ENCODE measurements at places on chromosomes 16 and 17.

DNA sequence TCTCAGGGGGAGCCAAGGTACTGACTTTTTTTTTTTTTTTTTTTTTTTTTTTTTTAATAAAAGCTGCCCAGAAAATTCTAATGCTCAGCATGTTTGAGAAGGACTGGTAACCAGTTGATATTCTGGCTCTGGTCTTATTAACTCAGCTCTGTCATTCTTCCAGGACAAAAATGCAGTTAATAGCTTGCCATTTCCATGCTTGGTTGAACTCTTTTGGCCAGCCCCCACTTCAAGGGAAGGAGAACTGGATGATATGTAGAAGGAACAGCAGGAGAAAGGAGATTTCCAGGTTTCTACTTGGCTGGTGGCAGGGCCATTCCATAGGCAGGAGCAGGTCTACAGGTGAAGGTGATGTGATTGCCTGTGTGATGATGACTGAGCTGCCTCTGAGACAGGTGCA is 59.2 kb upstream of the TANC2 start:
- no peak for DNase-seq

DNA sequence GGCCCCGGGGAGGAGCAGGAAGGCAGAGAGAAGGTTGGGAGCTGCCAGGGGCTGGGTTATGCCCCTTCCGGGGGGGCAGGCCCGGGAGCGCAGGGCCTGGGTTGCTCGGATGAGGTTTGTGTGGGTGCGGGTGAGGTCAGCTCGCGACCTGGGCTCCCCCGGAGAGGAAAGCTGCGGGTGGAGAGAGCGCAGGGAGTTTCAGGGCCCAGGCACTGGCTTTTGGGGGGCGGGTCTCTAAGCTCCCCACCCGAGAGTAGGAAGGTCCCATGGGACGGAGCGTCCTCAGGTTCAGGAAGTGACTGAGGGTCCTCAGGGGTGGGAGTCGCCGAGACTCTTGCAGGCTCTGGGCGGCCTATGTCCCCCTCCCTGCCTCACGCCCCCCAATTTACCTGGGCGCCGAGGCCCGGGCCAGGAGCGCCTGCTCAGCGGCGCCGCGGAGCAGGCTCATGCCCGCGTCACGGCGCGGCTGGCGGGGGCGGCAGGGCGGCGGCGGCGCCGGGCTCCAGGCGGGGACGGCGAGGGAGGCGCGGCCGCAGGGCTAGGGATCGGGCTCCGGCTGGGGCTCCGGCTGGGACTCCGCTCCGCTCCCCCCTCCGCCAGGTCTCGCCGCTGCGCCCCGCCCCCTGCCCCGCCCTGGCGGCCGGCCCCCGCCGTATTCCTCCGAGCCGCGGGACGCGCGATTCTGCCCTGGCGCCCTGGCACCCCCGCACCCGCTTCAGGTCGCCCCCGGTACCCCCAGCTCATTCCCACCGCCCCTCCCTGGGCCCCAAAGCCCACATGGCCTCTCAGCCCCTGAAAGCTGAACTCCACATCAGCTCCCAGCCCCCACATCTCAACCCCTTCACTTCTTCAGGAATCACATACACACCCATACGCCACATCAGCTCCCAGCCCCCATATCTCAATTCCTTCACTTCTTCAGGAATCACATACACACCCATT is at the start of gene DOK4:
Gene DOK4, minus strand, starts transcription at position 578 of the 942 bp plus-strand sequence. CDS start 6,986 bp downstream, outside the sequence.
- peak; percentile 89 for DNase-seq

- DNase-seq, result no peak
These were observed 46.6 kb upstream of the METRNL start for GRCh38 chr17:83032781-83033180.

GRCh38 chr17:55072898-55073297 is 104.3 kb downstream of the STXBP4 start:
- no peak for DNase-seq

DNA sequence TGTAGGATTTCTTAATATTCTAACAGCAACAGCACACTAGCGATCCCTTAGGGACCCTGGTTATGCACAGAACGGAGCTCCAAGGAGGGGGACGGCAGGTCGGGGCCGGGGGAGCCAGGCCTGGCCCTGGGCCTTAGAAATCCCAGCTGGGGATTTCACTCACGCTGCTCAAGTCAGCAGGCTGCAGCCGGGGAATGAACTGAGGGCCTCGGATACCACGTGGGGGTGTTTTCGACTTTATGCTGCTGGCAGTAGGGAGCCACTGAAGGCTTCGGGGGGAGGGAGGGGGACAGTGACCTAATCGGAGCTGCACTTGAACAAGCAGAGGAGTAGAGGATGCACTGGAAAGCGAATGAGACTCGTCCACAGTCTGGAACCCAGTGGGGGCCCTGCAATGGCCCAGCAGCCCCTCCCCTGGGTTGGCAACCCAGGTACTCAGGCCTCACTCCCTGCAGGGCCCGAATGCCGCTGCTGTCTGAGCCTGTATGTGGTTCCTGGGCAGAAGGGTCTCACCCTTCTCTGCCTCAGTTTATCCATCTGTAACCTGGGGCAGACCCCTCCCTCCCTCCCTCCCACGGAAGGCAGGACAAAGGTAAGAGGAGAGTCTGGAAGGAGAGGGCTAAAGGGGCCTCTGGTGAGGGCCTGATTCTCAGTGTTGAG is 53.7 kb downstream of the RPH3AL start:
- peak; percentile 27 for DNase-seq

DNA sequence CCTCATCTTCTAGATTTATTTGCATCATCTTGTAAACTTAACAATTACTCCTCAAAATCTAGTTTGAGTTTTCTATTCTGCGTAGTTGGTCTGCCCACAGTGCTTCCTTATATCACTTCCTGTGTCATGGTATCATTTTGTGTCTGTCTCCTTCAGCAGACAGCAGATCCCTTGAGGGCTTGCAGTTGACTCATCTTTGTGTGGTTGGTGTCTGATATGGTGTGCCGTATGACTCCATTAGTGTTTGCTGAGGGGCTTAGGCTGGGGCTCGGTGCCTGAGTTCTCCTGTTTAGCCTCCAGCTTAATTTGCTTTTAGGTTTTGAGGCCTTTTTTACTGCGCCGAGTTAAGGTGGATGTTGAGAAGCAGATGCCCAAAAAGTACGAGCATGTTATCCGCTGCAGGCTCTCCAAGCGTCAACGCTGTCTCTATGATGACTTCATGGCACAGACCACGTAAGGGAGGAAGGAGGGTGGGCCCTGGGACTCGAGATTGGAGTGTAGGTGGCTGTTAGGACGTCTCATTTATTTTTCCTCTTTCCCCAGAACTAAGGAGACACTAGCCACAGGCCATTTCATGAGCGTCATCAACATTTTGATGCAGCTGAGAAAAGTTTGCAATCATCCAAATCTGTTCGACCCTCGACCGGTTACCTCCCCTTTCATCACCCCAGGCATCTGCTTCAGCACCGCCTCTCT is 16.9 kb downstream of the SRCAP start:
- DNase-seq, result no peak

- peak; percentile 66 for DNase-seq
These were observed 13.0 kb upstream of the SPNS3 start for GRCh38 chr17:4420692-4421131.

GRCh38 chr17:8109661-8110455 is 8.5 kb downstream of the ALOXE3 start:
- DNase-seq, result peak; percentile 78

DNA sequence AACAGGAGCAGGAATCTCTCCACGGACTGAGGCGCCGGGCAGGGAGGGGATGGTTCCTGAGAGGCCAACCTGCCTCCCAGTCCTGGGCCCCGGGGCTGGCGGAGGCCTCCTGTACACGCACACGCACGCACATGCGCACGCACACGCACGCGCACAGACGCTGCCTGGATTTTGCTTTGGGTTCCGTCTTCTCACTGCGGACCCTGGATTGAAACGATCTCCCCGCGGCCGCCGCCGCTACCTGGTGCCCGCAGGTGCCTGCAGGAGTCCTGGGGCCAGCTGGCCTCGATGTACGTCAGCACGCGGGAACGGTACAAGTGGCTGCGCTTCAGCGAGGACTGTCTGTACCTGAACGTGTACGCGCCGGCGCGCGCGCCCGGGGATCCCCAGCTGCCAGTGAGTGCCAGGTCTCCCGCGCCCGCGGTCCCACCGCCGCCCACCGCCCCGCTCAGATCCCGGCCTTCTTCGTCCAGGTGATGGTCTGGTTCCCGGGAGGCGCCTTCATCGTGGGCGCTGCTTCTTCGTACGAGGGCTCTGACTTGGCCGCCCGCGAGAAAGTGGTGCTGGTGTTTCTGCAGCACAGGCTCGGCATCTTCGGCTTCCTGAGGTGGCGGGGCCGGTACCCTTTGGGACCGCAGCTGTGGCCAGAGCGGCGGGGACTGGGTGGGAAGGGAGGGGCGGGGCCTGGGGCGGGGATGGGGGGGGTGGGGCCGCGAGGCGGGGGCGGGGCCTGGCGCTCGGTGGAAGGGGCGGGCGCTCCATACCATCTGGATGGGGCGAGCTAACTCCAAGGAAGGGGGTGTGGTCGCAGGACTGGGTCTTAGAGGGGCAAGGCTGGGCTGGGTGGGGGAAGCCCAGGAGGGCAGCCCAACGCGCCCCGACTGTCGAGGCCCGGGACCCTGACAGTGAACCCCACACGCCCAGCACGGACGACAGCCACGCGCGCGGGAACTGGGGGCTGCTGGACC is 12.3 kb downstream of the CES4A start:
- peak; percentile 77 for DNase-seq

GRCh38 chr16:12176051-12176450 is 199.5 kb downstream of the SNX29 start:
- no peak for DNase-seq

DNA sequence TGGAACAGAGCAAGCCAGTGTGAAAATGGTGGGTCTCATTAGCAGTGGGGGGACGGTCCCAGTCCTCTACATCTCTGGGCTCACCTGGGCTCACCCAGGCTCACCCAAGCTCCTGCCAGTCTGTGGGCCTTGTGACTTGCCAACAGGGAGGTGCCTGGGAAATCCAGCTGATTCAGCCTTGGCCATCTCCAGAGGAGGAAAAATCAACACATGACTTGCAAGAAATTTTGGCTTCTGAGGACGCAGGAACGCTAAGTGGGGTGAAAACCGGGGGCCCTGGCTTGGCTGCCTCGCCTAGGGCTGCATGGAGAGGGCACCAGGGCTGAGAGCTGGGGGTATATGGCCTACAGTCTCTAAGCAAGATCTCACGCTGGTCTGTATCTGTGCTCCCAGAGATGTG is 47.7 kb downstream of the VAC14 start:
- no peak for DNase-seq

- peak; percentile 27 for DNase-seq
These were observed at the start of gene VMO1 for GRCh38 chr17:4786106-4786511. Gene VMO1, minus strand, starts transcription at chr17:4786364. Its CDS starts 12 bp downstream, at chr17:4786352.

DNA sequence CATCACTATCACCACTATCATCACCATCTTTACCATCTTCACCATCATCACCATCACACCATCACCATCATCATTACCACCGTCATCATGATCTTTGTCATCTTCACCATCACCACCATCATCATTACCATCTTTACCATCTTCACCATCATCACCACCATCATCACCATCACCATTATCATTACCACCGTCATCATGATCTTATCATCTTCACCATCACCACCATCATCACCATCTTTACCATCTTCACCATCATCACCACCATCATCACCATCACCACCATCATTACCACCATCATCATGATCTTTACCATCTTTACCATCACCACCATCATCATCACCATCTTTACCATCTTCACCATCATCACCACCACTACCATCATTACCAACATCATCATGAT is 10.2 kb upstream of the ZNF469 start:
- no peak for DNase-seq

DNA sequence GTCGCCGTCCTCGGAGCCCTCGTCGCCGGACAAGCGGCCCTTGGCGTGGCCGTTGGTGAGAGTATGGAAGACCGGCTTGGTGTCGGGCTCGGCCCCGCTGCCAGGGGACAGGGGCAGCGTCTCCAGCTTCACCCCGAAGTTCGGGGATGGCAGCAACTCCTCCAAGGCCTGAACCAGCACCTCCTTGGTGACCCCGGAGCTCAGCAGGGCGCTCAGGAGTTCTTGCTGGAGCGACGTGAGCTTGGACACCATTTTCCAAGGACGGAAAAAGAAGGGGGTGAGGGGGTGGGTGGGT is 279 bp downstream of the HNF1B start:
- no peak for DNase-seq

Measured in transverse colon (tissue), 4 donors.